ENCODE measurements at places on chromosomes 12 and 14.
A peak's percentile ranks its signal among the peaks of the same experiment; 100 is the strongest.

GRCh38 chr14:38000340-38000739, 207.4 kb upstream of the SSTR1 start:
- DNase-seq: no peak

- DNase-seq: no peak
Observed at GRCh38 chr14:74606727-74607126, 5.3 kb downstream of the LTBP2 start.

- DNase-seq: no peak
Observed at GRCh38 chr14:54599966-54600716, 33.2 kb downstream of the SAMD4A start.

DNA sequence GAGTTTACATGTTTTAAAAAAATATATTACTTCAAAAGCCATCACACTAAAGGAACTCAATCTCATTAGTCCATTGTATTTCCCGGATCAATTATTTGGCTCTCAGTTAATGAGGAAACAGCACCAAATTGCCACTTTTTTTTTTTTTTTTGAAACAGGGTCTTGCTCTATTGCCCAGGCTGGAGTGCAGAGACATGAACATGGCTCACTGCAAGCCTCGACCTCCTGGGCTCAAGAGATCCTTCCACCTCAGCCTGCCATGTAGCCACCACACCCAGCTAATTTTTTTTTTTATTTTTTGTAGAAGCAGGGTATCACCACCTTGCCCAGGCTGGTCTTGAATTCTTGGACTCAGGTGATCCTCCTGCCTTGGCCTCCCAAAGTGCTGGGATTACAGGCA, 77.4 kb downstream of the CLIP1 start:
- no peak for DNase-seq

GRCh38 chr12:85163752-85164321, 116.2 kb upstream of the ALX1 start:
- DNase-seq: no peak

- no peak for DNase-seq
Observed at GRCh38 chr12:89701606-89702206, 6.9 kb downstream of the ATP2B1 start.

DNA sequence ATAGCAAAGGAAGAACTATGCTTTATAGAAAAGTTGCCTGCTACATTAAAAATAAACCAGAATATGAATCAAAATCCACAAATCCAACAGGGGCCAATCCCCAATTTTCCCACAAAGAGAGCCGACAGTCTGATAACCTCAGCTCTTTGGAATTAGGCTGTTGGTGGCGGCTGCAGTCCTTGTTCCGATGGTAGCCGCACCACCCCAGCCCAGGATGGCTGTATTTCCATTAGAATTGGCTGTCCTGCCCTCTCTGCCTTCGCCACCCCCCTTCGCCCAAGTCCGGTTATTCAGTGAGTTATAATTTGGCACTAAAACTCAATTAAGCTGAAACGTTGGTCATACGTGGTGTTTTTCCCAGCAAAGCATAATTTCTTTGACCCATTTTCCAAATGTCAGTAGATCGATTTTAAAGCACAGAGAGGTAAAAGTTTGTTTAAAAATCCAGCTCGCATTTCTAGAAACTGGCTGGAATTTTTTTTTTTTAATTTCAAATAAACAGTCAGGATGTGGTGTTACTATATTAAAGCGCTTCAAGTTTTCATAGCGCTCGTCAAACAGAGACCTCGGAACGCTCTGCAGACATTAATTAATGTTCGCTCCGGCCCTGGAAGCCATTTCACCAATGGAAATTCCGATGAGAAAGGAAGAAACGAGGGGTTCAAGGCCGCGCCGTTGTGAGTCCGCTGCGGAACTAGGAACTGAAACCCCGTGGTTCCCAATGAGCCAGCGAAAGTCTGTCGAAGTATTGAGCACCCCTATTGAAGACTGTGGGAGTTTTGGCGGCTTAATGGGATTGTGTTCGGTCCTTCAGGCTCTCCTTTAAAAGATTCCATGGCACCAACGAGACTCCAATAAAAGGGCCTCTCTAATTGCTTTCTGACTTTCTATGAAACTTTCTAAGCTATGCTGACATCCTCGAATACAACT, 104.8 kb upstream of the DIO3 start:
- no peak for DNase-seq

GRCh38 chr12:2359725-2360629, 307.2 kb downstream of the CACNA1C start:
- no peak for DNase-seq

GRCh38 chr12:47739979-47740378, 14.7 kb upstream of the ENDOU start:
- no peak for DNase-seq

DNA sequence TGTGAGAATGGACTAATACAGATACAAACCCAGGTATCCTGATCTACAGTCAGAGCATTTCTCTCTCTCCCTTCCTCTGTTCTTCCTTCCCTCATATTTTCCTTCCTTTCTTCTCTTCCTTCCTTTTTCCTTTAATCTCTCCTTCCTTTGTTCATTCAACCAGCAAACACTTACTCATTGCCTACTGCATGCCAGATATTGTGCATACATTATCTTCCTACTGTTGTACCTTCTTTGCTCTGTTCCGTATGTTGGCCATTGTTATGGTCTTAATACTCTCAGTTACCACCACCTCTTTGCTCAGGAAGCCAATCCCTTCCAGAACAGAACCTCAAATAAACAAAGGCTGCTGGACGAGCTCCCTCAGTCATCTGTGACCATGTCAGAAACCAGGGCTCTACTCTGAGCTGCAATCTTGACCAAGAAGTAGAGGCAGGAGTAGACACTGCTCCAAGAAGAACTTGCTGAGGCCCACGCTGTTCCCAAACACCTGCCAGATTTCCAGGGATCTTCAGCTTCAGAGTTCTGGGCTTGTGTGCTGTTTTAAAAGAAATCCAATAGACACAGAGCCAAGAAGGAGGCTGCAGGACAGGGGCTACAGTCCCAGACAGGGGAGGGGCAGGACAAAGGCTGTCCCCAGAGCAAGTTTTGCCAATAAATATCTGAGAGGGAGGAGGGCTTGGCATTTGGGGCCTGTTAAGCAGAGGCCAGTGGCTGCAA, 526.7 kb upstream of the TBX3 start:
- no peak for DNase-seq

DNA sequence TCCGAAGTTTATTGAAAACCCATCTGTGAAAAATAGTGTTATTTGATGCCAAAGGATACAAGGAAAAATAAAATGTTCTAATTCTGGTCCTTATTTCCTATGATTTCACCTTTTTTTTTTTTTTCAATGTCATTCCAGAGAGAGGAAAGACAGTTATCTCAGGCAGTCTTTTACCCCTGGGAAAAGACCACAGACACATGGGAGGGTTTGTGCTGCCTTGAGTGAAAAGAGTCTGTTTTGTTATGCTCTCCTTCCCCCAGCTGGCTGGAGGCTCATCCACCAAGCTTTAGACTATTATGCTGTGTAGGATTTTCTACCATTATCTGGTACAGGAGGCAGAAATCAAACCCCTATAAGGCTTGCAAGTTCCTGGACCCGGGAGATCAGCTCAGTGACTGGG, 151.8 kb downstream of the CRADD start:
- DNase-seq: no peak

- no peak for DNase-seq
Observed at GRCh38 chr12:76942267-76942666, 63.4 kb upstream of the CSRP2 start.

GRCh38 chr12:51923506-51924365, 16.4 kb downstream of the ACVRL1 start:
- DNase-seq: no peak

GRCh38 chr12:77189458-77189857, 124.1 kb upstream of the E2F7 start:
- no peak for DNase-seq

GRCh38 chr12:6667559-6668210, 4.8 kb upstream of the ING4 start:
- DNase-seq: no peak

GRCh38 chr14:78848234-78848820, 678.2 kb downstream of the NRXN3 start:
- peak; percentile 18 for DNase-seq

DNA sequence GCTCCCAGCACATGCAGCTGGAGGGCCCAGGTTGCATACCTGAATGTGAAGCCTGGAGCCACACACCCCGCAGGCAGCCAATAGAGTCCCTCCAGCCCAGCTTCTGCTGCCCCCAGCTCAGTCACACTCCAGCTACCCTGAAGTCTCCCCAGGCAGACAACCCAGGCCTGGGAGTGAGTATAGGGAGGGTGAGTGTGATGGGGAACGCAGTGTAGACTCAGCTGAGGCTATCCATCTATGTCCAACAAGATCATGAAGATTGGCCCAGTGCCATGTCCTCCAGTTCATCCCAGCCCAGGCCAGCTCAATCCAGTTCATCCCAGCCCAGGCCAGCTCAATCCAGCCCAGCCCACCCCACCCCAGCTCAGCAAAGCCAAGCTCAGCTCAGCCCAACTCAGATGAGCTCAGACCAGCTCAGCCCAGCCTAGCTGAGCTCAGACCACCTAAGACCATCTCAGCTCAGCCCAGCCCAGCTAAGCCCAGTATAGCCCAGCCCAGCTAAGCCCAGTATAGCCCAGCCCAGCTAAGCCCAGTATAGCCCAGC, 330.4 kb downstream of the TMEM121 start:
- DNase-seq: no peak

DNA sequence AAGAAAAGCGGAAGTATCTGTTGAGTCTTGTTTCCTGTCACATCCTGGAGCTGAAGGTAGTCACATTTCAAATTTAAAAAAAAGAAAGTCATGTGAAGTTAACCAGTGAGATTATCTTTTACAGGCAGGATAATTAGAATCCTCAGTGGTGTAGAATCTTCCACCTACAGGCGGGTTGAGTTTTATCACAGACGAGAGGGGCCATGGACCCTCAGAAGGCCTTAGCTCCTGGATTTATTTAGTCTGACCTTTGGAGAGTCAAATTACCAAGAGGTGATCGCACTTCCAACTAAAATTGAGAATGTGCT, 13.0 kb upstream of the GNG2 start:
- no peak for DNase-seq

GRCh38 chr12:8948701-8949341, 624 bp downstream of the M6PR start:
- no peak for DNase-seq

- DNase-seq: no peak
Observed at GRCh38 chr12:79071498-79071897, 206.9 kb downstream of the SYT1 start.

DNA sequence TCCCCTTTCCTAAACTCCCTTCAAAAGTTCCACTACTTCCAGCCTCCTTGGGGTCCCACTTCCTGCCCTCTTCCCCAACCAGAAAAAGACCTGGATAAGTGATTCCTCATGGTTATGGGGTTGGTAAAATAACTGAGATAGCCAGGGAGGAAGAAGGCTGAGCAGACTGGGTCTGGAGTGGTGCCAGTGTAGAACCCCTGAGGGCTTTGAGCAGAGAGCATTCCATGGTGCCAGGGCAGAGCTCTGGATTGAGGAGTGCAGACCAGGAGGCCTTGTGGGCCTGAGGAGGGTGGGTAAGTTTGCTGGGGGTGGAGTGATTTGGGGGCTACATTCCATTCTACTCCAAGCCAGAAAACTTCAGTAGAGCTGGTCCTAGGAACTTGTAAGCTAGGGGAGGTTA, 9.5 kb upstream of the CISTR start:
- DNase-seq: no peak

DNA sequence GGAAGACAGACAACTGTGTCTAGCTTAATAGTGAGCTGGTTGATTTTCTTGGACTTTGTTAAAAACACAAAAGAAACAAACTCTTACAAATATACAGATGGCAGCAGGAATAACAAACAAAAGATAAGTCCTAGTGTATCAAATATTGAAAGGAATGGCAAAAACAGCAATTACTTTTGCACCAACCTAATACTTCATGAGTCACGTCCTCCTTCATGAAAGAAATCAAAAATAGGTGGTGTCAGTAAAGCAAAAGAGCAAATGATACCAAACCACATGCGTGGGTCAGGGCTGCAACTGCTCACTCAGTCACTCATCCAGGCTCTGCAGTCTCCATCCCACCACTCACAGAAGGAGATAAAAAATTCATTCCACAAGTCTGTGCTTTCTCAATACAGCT, 11.8 kb downstream of the ATG14 start:
- no peak for DNase-seq

DNA sequence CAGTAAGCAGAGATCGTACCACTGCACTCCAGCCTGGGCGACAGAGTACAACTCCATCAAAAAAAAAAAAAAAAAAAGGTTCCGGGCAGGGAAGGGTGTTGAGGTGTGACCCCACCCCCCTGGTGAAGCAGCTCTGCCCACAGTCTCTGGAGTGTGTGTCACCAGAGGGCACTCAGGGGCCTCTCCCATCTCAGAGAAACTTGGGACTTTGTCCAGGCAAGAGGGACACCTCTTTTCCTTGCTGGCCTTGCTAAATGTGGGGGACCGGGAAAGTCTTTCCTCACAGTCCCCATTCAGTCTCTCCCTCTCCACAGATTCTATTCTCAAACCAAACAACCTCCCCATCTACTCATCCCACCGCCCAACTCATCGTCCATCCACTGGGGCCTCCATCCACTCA, 43.6 kb downstream of the RFLNA start:
- no peak for DNase-seq

DNA sequence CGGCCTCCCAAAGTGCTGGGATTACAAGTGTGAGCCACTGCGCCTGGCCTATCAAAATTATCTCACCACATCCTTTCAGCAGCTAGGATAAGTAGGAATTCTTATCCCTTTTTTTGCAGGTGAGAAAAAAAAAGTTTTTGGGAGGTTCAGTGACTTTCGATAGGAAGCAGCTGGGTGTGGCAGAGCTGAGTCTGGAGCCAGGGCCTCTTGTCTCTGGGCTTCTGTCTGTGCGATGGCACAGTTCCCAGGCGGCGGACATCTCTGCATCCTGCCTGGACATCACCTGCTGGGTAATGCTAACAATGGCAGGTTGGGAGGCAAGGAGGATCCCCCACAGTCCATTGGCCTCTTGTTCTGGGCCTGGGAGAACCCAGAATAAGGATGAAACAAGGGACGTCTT, 12.5 kb downstream of the NRXN3 start:
- DNase-seq: no peak

All from NCI-H748 treated with DMSO at 0.1 percent for 48 hours (cell line).